ENCODE measurements at places on chromosomes 11 and 22.

- DNase-seq, result no peak
These were observed 127.7 kb upstream of the PDGFD start for GRCh38 chr11:104291646-104292045.

DNA sequence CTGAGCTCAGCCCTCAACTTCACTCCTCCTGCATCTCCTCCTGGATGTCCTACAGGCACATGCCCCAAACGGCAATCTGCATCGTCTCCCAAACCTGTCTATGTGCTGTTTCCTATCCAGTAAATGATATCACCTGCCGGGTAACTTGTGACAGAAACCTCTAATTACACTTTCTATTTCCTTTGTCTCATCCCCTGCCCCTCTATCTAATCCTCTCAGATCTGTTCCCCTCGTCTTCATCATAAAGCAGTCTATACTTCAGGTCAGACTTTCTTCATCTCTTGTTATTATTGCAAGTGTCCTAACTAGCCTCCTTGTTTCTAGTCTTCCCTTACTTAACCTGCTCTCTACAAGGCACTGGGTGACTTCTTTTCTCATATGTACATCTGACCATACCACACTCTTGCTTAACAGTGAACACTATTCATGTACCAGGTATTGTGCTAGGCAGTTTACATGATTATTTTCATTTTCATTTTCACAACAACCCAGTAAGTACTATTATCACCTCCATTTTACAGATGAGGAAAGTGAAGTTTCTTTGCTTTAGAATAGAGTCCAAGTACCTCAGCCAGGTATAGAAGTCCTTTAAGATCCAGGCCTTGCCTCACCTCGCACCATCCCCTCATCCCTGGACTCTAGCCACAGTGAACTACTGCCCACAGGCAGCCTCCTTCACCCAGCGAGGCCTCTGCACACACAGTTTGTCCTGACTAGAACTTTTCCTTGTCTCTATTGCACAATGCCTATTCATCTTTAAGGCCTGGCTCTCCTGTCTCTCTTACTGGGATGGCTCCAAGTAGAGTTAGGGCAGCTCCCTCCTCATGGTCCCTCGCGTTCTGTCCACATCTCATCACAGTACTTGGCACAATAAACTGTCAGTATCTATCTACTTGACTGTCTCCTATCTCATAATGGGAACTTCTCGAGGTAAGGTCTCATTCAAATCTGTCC is 22.1 kb upstream of the UCP3 start:
- DNase-seq, result no peak

- DNase-seq, result no peak
These were observed 17.5 kb downstream of the ADORA2A start for GRCh38 chr22:24444729-24445466.

- no peak for DNase-seq
These were observed 411.3 kb upstream of the TENM4 start for GRCh38 chr11:79852176-79852575.

DNA sequence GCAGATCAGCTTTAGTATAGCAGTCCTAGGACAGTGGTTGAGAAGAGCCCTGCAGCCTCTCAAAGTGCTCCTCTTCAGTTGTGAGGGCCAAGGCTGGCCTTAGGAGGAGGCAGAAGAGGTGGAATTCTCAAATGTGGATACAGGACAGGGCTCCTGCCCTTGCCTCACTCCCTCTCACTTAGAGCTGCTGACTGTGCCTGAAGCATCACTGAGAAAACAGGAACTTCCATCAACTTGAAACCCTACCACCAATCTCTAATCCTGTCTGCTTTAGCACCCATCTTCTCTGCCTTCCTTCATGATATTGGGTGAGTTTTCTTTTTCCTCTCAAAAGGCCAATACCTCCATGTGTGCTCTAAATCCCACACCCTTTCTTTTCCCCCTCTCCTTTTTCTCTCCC is 14.4 kb upstream of the UCP3 start:
- DNase-seq, result no peak

DNA sequence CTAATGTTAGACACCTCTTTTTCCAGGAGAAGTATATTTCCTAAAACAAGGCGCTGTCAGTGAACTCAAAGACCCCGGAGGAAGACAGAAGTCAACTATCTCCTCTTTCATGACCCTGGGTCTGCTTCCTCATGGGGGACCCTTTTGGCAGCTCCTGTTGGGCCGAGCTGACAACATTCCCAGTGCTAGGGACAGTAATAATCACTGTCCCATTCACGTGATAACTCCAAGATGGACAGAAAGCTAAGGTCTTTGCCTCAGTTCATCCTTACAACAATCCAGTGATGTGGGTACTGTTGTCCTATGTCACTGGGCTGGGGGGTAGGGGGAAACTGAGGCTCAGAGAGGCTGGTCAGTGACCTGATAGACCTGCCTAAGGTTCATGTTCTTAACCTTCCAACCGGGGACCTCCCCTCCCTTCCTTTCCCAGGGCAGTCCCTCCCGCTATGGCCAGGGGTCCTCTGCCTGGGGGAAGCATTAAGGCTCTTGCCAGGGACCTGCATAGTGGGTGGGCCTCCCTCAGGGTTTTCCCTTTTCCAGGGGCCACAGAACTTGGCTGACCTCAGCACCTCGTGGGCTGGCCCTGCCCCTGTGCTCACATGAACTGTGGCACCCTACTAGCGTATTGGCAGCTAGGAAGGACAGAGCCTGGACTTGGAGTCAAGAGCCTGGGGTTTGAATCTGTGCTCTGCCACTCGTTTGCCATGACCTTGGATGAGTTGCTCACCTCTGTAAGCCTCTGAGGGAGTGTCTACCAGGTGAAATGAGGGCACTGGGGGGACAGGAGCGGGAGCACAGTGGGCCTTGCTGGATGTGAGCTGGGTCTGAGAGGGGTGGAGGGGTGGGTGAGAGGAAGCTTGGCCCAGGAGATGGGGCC is 53.6 kb downstream of the LRRC32 start:
- no peak for DNase-seq

Data from brain pericyte (primary cell).